ENCODE measurements at places on chromosomes 4 and X. TPM values are rescaled to one million over a fixed set of nuclear protein-coding genes. Genes with fewer than 3 reads are reported as not detected.

Gene PARM1
- 28.0 TPM for total RNA-seq

GRCh38 chrX:18647621-18648020 is 24.3 kb downstream of the RS1 start:
- DNase-seq = no peak

DNA sequence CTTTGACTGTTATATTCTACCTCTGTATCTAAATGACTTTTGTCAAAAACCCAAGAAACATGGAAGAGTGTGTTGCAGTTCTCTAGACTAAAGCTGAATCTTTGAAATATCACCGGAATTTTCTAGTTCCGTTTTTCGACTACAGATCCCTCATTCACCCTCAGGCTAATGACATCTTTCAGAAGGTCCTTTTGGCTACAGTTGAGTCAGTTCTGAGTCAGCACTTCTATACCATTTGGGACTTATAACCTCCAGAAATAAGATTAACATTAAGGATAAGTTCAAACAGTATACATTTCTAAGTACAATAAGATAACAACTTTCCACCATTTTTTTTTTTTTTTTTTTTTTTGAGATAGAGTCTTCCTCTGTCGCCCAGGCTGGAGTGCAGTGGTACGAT is 331.0 kb upstream of the CPXCR1 start:
- DNase-seq = no peak

- no peak for DNase-seq
Observed at GRCh38 chr4:156950090-156950489, 21.5 kb downstream of the PDGFC start.
